H1 (cell line): ENCODE measurements at places on chromosomes 2 and 18. TPM values are rescaled to one million over a fixed set of nuclear protein-coding genes. Genes with fewer than 3 reads are reported as not detected.
A peak's percentile ranks its signal among the peaks of the same experiment; 100 is the strongest.

GRCh38 chr2:165872101-165872791 lies 78.2 kb upstream of the GALNT3 start:
- no peak for DNase-seq

REG3G gene
- not detected in 2 replicates for total RNA-seq

DNA sequence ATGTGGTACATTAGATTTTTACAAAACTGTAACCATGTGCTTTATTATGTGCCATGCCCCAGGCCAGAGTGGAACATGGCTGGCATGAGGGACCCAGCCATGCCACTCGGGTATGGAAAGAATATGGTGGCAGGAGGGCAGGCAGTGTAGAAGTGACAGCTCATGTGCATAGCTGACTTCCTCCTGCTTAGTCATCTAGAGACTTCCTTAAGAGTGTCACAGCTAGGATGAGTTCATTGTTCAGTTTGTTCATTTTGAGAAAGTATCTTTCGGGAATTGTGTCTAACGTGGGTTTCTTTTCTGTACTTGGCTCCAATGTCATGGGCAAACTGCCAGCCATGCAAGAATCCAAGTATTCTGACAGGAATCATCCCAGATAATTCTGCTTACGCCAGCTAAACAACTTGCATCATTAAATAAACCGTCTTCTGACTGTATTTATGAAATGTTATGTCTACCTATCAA lies 94.3 kb upstream of the ITGB6 start:
- DNase-seq = no peak

GRCh38 chr18:10051877-10052631 lies 138.2 kb downstream of the VAPA start:
- no peak for DNase-seq

GLB1L gene
- total RNA-seq = 3.2 and 3.7 TPM in 2 replicates

DNA sequence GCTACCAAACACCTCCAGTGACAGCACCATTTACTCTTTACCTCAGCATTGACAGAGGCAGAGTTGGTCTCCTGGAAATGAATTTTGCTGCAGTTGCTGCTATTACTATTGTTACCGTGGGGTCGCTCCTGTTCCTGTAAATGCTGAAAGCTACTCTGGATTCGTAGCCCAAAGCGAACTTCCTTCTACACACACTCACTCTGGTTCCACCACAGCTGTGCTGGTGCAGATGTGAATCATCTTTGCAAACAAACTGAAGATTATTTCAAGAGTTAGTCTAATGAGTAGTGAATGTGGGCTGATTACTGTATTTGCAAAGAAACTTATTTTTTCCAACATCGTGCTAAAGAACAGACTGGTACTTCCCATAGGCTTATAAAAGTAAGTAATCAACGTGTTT lies 304.0 kb downstream of the LPIN1 start:
- DNase-seq = no peak

DNA sequence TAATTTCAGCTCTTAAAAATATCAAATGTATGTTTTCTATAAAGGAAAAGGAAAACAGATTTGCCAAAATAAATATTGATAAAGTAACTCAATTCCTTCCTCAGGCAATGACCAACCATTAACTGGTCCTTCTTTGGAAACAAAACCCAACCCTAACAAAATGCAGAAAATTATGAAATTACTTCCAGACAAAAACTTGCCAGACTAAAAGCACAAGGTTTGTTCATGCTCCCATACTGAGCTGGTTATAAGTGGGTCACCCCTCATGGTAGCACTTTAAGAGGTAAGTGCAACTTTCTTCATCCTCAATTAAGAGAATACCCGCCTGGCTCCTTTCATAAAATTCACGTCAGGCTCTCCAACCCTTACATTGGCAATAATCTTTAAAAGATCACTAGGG lies 31.1 kb upstream of the TTC32 start:
- DNase-seq = no peak

TRIM43 gene
- not detected in 2 replicates for total RNA-seq

- no peak for DNase-seq
Measured at GRCh38 chr2:129901754-129902415, 77.6 kb upstream of the RAB6C start.

GREB1L gene
- 0.31 and 0.34 TPM in 2 replicates for total RNA-seq

CD28 gene
- not detected in 2 replicates for total RNA-seq

- no peak for DNase-seq
Measured at GRCh38 chr2:29443627-29444026, 328.4 kb downstream of the CLIP4 start.

DNA sequence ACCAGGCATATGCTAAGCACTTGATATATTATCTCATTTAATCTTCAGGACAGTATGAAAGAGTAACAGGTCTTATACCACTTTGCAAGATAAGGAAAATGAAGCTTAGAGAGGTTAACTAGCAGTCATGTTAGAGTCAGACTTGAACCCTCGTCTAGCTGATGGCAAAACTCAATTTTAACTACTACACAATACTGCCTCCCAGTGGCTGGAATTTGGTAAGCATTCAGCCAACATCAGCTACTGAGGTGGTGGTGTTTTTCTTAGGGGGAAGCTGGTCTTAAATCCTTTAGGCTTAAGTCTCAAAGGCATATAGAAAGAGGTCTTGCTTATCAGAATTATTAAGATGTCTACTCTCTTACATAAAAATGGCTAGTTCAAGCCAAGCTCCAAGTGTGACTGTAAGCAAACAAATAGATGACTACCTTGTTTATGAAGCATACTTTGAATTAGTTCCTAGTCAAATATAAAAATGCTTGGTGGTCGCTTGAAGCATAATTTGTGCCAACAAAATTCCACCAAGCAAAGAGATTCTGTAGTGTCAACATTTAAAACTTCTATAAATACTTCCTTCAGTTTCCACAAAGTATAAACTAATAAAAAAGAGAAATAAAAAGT lies 325.4 kb upstream of the FIGN start:
- DNase-seq = peak; percentile 43

C1QL2 gene
- 0.88 and 1.1 TPM in 2 replicates for total RNA-seq

DNA sequence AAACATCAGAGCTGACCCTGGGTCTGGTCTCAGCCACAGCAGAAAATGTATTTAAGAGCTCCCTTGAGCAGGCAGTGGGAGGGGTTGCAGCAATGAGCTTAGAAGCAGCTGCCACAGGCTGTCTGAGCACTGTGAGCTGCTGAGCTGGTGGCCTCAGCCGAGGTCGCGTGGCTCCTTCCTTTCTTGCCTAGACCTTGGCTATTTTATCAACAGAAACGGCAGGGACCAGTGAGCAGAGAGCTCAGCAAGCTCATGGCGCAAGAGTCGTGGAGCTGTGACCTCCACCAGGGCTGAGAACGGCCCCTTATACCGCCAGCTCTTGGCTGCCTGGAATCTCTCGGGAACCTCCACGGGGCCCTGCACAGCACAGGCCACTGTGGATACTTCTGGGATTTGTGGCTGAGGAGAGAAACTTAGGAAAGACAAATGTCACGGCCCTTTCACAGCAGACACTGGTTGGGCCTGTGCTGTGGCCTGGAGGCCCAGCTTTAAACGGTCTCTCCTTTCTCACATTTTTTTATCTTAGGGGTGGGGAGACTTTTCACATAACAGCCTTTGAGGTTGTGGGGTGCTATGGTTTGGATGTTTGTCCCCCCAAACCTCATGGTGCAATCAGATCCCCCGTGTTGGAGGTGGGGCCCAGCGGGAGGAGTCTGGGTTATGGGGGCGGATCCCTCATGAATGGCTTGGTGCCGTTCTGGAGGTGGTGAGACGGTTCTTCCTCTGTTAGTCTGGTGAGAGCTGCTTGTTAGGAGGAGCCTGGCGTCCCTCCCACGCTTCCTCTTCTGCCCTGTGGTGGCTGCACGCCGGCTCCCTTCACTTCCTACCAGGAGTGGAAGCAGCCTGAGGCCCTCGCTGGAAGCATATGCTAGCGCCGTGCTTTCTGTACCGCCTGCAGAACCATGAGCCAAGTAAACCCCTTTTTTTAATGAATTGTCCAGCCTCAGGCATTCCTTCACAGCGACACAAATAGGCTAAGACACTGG lies 1.7 kb downstream of the ALLC start:
- DNase-seq = no peak

GRCh38 chr2:208036357-208036756 lies 11.0 kb upstream of the PLEKHM3 start:
- DNase-seq = no peak

DNA sequence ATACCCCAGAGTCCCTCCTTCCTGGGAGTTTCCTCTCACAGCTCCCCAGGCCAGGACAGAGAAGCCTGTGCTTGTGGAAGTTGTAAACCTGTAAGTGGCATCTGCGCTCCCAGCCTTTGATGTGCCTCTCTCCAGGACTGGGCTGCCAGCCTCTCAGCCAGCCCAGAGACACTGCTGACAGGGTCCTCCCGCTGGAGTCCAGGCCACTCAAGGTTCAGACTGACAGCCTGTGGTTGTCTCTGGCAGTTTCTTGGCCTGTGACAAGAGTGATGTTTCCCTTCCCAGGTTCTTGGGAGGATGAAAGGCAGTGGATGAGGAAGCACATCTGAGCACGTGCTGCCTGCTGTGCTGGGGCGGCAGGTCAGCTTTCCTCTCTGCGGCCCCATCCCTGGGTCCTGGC lies 3.0 kb downstream of the SLC35F6 start:
- DNase-seq = no peak

- no peak for DNase-seq
Measured at GRCh38 chr2:105785095-105785847, 40.6 kb downstream of the NCK2 start.

FHL2 gene
- total RNA-seq = 33.2 and 33.4 TPM in 2 replicates

- DNase-seq = no peak
Measured at GRCh38 chr2:9215680-9216079, 9.1 kb downstream of the ASAP2 start.

GRCh38 chr2:64643838-64644457 lies 9.8 kb downstream of the SERTAD2 start:
- DNase-seq = no peak

GRCh38 chr2:126227250-126227649 lies 428.7 kb upstream of the GYPC start:
- no peak for DNase-seq

DNA sequence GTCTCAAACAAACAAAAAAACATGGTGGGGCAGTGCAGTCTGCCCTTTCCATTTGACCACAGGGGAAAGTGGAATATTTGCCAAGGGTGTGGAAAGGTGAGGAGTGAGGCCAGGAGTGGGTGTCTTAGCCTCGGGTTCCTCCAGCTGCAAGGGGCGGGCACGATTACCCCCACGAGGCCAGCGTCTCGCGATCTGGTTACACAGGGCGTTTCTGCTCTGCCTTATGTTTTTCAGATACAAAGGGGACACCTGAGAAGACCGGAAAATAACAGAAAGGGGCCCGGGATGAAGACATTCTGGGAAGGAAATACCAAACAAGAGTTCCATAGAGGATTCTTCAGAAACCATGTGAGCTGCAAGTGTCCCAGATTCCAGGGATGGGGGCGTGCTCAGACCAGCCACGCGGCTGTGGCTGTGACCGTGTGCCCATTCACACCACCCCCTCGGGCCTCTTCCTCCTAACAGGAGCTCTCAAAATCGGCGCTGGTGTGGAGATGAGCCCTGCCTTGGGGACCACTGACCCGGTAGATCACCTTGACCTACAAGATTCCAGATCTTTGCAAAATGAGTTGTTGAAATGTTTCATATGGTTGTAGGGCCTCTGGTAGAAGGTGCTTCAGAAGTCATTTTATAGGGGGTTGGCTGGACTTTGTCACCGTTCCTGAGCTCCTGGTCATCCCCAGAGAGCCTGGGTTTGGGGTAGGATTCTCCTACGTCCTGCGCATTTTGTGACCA lies 34.2 kb downstream of the FAM178B start:
- DNase-seq = no peak

DNA sequence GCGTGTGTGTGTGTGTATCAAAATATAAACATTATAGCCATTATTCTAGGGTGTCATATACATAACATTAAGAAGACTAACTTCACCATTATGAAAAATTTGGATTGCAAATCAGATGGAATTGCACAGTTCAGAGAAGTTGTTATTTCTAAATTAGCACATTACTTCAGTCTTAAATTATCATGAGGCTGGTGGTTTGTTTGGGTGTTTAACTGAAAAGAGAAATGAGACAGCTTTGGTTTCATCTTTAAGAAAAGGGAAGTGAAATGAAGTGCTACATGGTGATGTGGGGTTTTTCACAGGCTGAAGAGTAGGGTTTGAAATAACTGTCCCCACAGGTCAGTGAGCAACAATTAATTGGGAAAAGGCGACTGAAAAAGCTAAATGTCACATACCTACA lies 161.2 kb upstream of the XIRP2 start:
- no peak for DNase-seq

PLGLB1 gene
- 0.54 TPM in 1 of 2 replicates, not detected in the other for total RNA-seq

HES6 gene
- total RNA-seq = 35.2 and 36.3 TPM in 2 replicates
